Activated naive CD4-positive, alpha-beta T cell treated with anti-CD3 and anti-CD28 coated beads for 36 hours (primary cell): ENCODE measurements at places on chromosomes 2 and 18.

- no peaks in the 10 kb centered on the region for H3K27me3 ChIP-seq
- H3K36me3 ChIP-seq = no peaks in the 10 kb centered on the region
- no peak for DNase-seq
- no peaks in the 10 kb centered on the region for H3K4me1 ChIP-seq
These were observed 462.8 kb upstream of the SLC8A1 start for GRCh38 chr2:40914666-40915065.

- H3K27me3 ChIP-seq = no peaks in the 10 kb centered on the region
- H3K4me1 ChIP-seq = peaks cover 29% of the 10 kb centered on the region
- DNase-seq = peak; percentile 89
- H3K36me3 ChIP-seq = no peaks in the 10 kb centered on the region
- peak overlapping the region; percentile 80 for H3K27ac ChIP-seq
- peak overlapping the region; percentile 4 for H3K4me3 ChIP-seq
These were observed 28.3 kb upstream of the NT5DC4 start for GRCh38 chr2:112692495-112692911.

- DNase-seq = no peak
- no peak overlapping the region for H3K4me3 ChIP-seq
- H3K27ac ChIP-seq = no peak overlapping the region
- no peaks in the 10 kb centered on the region for H3K36me3 ChIP-seq
- no peaks in the 10 kb centered on the region for H3K4me1 ChIP-seq
These were observed 87.9 kb downstream of the OSBPL6 start for GRCh38 chr2:178282075-178282815.

DNA sequence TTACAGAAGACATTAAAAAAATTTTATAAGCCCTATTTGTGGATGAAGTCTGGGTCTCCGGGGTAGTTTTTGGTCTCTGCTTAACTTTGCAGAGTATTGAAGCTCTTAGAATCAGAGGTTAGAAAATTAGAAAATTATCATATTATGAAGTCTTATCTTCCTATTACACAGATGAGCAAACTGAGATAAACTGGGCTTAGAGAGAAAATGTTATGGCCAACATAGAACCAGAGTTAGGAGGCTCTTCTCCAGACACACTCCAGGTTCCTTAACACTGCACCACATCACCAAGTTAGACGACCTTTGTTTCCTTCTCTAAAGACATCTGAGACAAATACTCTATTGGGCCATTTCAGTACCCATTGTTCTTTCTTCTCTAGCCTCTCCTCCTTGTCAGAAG, 36.7 kb upstream of the NEB start:
- H3K4me1 ChIP-seq = peaks cover 8% of the 10 kb centered on the region
- no peak overlapping the region for H3K27ac ChIP-seq
- H3K36me3 ChIP-seq = peaks cover 9% of the 10 kb centered on the region
- no peak overlapping the region for H3K4me3 ChIP-seq

DNA sequence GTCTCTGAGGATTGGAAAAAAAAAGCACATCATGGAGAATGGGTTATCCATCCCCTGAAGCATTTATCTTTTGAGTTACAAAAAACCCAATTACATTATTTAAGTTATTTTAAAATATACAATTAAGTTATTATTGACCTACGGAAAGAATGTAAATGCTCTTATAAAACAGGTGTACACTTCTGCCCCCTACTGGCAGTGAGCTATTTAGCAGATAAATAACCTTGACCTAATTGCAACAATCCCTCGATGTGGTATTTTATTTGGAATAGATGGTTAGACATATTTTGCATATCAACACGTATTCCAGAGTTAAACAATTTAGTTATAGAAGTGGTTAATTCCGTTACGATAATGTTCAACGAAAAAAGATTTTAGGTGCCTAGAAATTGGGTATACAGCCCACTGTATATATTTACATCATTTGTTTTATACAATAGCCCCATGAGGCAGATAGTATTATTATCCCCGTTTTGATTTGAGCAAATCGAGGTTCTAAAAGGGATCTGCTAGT, 9.1 kb upstream of the DAW1 start:
- no peaks in the 10 kb centered on the region for H3K36me3 ChIP-seq
- DNase-seq = peak; percentile 54
- H3K27me3 ChIP-seq = no peaks in the 10 kb centered on the region

DNA sequence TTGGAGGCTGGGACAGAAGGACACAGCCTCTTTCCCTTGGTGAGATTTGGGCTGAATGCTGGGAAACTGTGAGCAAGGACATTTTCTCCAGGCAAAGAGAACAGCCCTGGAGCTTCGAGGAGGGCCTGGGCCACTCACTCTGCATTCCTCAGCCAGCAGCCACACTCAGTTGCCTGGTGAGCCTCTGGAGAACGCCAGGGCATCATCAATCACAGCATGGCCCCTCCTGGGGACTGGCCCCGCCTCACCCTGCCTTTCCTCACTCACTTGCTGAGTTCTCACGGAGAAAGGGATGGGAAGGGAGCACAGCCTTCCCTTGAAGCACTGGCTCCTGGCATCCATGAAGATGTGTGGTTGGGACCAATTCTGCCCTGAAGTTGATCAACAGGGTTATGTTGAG, 55.0 kb downstream of the APOB start:
- no peak overlapping the region for H3K4me3 ChIP-seq
- H3K4me1 ChIP-seq = no peaks in the 10 kb centered on the region
- DNase-seq = no peak
- H3K27me3 ChIP-seq = no peaks in the 10 kb centered on the region

DNA sequence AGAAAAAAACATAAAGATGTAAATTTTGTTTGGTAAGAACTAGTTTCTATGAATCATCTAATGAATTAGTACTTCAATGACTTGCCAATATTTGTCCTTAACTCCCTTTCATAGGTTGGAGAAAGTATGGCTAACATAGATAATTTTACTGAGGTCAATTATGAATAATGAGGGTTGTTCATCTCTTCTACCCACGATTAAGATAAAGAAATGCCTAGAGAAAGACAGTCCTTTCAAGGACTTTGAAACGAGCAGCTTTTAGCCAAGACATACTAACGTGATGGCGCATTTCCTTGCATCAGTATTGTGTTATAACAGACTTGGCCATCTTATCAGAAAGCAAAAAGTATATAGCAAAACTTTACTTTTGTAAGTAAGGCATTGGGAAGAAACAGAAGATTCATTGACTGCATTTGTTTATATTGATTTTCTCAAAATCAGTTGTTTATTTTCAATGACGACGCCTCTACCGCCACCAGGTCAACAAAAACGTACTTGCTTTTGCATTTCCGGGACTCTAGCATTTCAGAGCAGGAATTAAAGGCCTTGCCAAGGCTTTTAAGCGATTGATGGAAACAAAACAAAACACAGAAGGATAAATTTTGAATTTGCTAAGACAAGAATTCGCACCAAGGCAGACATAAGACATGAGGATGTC, 961 bp downstream of the RBM43 start:
- peaks cover 18% of the 10 kb centered on the region for H3K4me1 ChIP-seq
- peaks cover 2% of the 10 kb centered on the region for H3K36me3 ChIP-seq
- DNase-seq = no peak
- no peaks in the 10 kb centered on the region for H3K27me3 ChIP-seq

DNA sequence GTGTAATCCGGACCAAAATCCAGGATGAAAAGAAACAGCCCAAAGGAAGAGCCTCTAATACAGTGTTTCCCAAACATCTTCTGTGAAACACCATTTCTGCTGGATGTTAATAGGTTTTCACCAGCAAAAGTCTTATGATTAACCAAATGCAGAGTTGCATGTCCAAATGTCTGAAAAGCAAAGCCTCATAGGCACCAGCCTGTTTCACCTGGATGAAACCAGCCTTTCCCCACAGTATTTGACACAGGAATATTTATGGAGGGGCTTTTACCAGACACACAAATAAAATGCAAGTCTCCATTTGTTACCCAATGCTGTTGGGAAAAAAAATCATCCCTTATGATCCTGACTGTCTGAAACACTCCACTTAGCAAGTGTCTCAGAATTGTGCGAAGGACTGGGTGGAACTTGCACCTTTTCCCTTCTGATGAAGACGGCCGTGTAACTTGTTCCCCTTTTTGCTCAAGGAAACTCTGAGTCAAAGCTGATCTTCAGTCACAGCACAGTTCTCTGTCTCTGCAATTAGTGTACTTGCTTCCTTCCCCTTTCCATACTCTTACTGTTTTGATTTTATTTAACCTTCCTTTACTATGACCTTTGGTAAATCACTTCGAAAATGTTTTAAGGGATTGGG, 70.3 kb upstream of the IL1R2 start:
- H3K4me3 ChIP-seq = no peak overlapping the region
- H3K36me3 ChIP-seq = peaks cover 3% of the 10 kb centered on the region
- no peak for DNase-seq

GRCh38 chr18:12287131-12287681, 20.8 kb upstream of the TUBB6 start:
- DNase-seq = no peak
- H3K27ac ChIP-seq = no peak overlapping the region
- H3K4me3 ChIP-seq = no peak overlapping the region
- no peaks in the 10 kb centered on the region for H3K36me3 ChIP-seq
- peaks cover 27% of the 10 kb centered on the region for H3K27me3 ChIP-seq

- no peak overlapping the region for H3K27ac ChIP-seq
- H3K36me3 ChIP-seq = no peaks in the 10 kb centered on the region
- H3K4me1 ChIP-seq = no peaks in the 10 kb centered on the region
- no peak overlapping the region for H3K4me3 ChIP-seq
- H3K27me3 ChIP-seq = no peaks in the 10 kb centered on the region
These were observed 1094.7 kb upstream of the KLHL29 start for GRCh38 chr2:22290302-22290701.

DNA sequence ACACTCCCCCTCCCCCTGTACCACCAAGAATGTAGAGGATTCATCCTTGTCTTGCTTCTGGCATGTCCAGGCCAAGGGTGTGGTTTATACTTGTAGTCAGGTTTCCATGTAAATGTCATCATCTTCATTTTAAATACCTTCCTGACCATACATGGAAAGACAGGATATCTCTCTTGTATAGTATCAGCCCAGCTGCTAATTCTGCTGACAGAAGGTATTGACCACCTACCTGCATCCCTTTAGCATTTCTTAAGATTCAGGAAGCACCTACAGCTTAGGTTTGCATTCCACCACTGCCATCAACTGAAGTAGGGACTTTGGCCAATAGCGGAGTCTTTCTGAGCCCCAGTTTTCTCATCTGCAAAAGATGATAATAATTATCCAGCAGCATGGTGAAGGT, 22.9 kb upstream of the FSHR start:
- H3K27ac ChIP-seq = no peak overlapping the region
- no peaks in the 10 kb centered on the region for H3K27me3 ChIP-seq
- no peak overlapping the region for H3K4me3 ChIP-seq
- no peaks in the 10 kb centered on the region for H3K4me1 ChIP-seq

- peaks cover 6% of the 10 kb centered on the region for H3K27me3 ChIP-seq
- H3K4me3 ChIP-seq = no peak overlapping the region
- H3K4me1 ChIP-seq = no peaks in the 10 kb centered on the region
- no peaks in the 10 kb centered on the region for H3K36me3 ChIP-seq
- H3K27ac ChIP-seq = no peak overlapping the region
- DNase-seq = no peak
These were observed 25.5 kb downstream of the TTR start for GRCh38 chr18:31617031-31617717.

- H3K27me3 ChIP-seq = no peaks in the 10 kb centered on the region
- H3K36me3 ChIP-seq = no peaks in the 10 kb centered on the region
- DNase-seq = no peak
- H3K4me1 ChIP-seq = no peaks in the 10 kb centered on the region
These were observed 309.3 kb upstream of the PIK3C3 start for GRCh38 chr18:41645589-41646360.

- peaks cover 29% of the 10 kb centered on the region for H3K27me3 ChIP-seq
These were observed at the start of gene CD302 for GRCh38 chr2:159797543-159798375. CD302 (minus strand) TSS chr2:159798208; CDS start chr2:159798198, 10 bp downstream.

DNA sequence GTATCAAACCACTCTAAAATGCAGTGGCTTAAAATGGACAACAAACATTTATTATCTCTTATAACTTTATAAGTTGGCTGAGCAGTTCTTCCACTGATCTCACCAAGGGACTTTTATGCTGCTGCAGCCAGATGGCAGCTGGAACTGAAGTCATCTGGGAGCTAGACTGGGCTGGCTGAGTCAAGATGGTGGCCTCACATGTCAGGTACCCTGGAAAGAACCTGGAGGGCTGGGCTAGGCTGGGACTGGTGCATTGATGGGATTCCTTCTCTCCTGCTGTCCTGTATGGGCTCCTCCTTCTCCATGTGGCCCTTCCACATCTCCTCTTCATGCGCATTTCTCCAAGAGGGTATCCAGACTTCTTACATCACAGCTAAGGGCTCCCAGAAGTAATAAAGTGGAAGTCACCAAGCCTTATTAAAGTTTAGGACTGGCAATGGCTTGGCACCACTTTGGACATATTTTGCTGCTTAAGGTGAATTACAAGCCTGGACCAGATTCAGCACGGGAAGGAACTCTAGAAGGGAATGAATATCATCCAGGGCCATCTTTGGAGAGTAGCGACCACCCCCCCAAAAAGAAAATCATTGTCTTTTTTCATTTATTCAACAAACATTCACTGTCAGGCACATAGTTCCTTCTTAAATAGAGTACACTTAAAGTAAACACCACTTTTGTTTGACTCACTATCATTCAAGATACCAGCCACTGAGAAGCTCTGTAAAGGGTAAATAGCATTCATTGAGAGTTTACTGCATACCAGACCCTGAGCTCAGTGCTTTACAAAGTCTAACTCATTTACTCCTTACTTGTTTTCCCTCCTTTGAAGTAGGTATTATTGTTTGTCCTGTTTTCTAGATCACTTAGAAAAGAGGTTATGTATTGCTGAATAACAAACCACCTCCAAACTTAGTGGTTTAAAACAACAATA, 138.0 kb downstream of the ZFP36L2 start:
- no peak overlapping the region for H3K4me3 ChIP-seq
- no peak for DNase-seq
- no peak overlapping the region for H3K27ac ChIP-seq
- peaks cover 9% of the 10 kb centered on the region for H3K4me1 ChIP-seq
- no peaks in the 10 kb centered on the region for H3K27me3 ChIP-seq

DNA sequence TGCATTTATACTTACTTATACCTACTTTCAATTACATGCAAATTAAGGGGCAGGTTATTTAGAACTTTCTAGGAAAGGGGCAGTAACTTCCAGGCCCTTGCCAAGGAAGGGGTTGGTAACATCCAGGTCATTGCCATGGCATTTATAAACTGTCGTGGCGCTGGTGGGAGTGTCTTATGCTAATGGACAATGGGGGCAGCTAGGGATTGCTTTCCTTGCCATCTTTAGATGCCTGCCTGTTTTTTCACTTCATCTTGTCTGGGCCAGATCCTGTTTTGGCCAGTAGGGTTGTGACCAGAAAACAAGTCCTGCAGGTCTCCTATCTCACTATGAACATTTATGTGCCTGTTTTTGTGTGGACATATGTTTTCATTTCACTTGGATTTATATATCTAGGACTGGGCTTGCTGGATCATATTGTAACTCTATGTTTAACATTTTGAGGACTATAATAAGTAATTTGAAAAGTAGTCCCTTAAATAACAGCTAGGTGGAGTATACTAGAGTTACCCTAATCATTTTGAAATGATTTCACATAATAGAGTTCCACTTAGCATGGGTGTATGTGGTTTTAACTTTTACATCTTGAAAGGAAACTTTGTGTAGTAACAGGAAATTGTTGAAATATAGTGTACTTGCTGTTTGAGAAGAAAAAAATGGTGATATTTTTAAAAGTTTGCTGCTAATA, 56.1 kb downstream of the LCLAT1 start:
- H3K27ac ChIP-seq = peak overlapping the region; percentile 64
- peaks cover 42% of the 10 kb centered on the region for H3K4me1 ChIP-seq
- H3K4me3 ChIP-seq = no peak overlapping the region
- peaks cover 32% of the 10 kb centered on the region for H3K36me3 ChIP-seq

- no peak for DNase-seq
- no peak overlapping the region for H3K4me3 ChIP-seq
These were observed 314.1 kb downstream of the MYCN start for GRCh38 chr2:16254356-16254965.

GRCh38 chr2:238426568-238427434, at the start of gene ASB1:
ASB1 (plus strand) TSS chr2:238426927; CDS start chr2:238427071, 144 bp downstream.
- no peaks in the 10 kb centered on the region for H3K27me3 ChIP-seq
- H3K36me3 ChIP-seq = peaks cover 20% of the 10 kb centered on the region
- DNase-seq = peak; percentile 80
- peak within 1 kb of the TSS; percentile 91 for H3K27ac ChIP-seq
- peaks cover 42% of the 10 kb centered on the region for H3K4me1 ChIP-seq
